ENCODE measurements at places on chromosomes 2 and 18.
A peak's percentile ranks its signal among the peaks of the same experiment; 100 is the strongest.

DNA sequence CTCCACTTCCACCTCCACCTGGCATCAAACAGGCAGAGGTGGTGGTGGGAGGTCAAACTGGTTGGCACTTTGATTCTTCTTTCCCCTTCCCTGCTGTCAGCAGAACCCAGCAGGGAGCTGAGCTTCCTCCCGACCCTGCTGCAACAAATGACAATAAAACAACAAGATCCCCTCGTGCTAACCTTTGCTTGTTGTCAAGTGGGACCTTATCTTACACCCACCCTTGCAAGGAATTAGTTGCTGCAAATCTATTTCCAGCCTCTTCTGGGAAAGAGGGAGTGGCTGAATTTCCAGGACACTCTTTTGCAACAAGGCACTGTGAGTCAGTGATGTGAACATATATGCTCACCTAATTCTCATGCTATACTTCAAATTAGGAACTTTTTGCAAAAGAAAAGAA is 655.1 kb downstream of the DSC3 start:
- no peaks in the 10 kb centered on the region for H3K36me3 ChIP-seq
- no peaks in the 10 kb centered on the region for H3K4me1 ChIP-seq
- no peaks in the 10 kb centered on the region for H3K27me3 ChIP-seq
- H3K27ac ChIP-seq: no peak overlapping the region
- H3K4me3 ChIP-seq: no peak overlapping the region

GRCh38 chr2:84424152-84424551 is 34.9 kb downstream of the SUCLG1 start:
- no peak overlapping the region for H3K4me3 ChIP-seq
- no peaks in the 10 kb centered on the region for H3K27me3 ChIP-seq
- no peak for DNase-seq
- H3K4me1 ChIP-seq: no peaks in the 10 kb centered on the region

DNA sequence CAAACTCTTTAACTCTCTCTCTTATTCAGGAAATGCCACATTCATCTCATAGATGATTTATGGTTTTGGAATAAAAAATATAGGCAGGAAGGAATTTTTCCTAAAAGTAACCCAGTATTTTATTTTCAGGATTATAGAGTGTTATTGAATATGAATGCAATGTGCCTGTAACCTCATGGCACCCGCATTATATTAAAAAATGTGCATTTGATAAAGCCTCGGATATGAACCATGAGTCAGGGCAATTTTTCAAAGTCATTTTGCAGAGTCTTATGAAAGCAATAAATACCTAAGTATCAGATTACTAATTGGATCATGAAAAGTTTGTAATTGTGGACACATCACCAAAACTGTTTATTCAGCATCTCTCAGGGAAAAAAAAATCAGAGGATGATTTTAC is 573.8 kb downstream of the TSN start:
- no peaks in the 10 kb centered on the region for H3K4me1 ChIP-seq
- H3K27me3 ChIP-seq: no peaks in the 10 kb centered on the region
- no peak for DNase-seq
- no peak overlapping the region for H3K4me3 ChIP-seq
- H3K36me3 ChIP-seq: no peaks in the 10 kb centered on the region
- H3K27ac ChIP-seq: no peak overlapping the region

- no peaks in the 10 kb centered on the region for H3K27me3 ChIP-seq
- DNase-seq: no peak
- no peak overlapping the region for H3K4me3 ChIP-seq
- H3K36me3 ChIP-seq: no peaks in the 10 kb centered on the region
- H3K27ac ChIP-seq: no peak overlapping the region
Observed at GRCh38 chr2:48383036-48383435, 146.9 kb upstream of the STON1 start.

DNA sequence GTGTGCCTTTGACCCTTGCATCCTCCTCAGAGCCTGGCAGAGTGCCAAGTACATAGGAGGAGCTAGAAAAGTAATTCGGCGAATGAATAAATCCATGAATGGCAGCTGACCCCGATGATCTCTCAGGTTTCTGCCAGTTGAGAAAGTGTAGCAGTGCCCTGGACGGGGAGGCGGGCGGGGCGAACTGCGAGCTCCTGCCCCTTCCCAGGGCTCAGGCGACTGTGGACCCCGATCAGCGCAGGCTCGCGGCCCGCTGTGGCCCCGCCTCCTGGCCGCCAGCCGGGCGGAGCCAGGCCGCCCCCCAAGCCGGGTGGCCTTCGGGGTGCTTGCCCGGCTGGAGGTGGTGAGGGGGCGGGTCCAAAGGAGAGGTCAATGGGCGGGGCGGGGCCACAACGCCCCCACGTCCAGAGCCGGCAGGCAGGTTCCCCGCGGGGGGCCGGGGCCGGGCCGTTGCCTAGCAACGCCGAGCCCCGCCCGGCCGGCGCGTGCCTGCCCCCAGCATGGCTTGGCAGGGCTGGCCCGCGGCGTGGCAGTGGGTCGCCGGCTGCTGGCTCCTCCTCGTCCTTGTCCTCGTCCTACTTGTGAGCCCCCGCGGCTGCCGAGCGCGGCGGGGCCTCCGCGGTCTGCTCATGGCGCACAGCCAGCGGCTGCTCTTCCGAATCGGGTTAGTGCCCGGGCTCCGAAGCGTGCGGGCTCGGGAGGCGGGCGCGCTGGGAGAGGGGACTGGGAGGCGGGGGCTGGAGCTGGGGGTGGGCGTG is 30.6 kb upstream of the TMBIM1 start:
- no peaks in the 10 kb centered on the region for H3K36me3 ChIP-seq
- H3K27ac ChIP-seq: peak overlapping the region; percentile 81
- DNase-seq: peak; percentile 71
- no peaks in the 10 kb centered on the region for H3K27me3 ChIP-seq

- H3K27me3 ChIP-seq: no peaks in the 10 kb centered on the region
- no peak for DNase-seq
- no peak overlapping the region for H3K4me3 ChIP-seq
- no peak overlapping the region for H3K27ac ChIP-seq
Observed at GRCh38 chr2:105723431-105723830, 21.3 kb upstream of the NCK2 start.

DNA sequence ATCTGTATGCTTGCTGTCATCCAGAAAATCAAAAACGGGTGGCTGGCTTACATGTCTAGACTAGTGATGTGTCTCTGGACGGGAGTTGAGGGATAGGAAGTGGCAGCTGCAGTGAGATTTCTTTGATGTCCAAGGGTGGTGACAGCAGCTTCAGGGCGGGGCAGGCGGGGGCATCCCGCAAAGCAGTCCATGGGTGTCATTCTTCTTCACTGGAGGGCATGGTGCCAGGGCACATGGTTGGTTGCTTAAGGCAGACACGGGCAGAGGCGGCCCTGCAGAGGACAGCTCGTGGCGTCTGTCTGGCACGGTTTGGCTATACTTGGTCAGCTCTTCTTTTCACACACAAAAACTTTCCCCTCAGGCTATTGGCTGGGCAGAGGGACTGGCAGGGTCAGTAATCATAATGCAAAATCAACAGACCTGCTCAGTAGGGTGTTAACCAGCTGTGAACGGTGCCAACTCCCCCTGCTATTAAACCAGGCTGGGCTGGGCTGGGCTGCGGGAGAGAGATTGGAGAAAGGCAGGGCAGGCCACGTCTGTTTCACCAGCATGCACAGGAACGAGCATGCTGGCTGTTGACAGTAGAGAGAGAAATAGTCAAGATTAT is 63.7 kb downstream of the COL4A3 start:
- H3K27ac ChIP-seq: no peak overlapping the region
- DNase-seq: peak; percentile 40
- no peaks in the 10 kb centered on the region for H3K27me3 ChIP-seq
- H3K4me1 ChIP-seq: peaks cover 9% of the 10 kb centered on the region

DNA sequence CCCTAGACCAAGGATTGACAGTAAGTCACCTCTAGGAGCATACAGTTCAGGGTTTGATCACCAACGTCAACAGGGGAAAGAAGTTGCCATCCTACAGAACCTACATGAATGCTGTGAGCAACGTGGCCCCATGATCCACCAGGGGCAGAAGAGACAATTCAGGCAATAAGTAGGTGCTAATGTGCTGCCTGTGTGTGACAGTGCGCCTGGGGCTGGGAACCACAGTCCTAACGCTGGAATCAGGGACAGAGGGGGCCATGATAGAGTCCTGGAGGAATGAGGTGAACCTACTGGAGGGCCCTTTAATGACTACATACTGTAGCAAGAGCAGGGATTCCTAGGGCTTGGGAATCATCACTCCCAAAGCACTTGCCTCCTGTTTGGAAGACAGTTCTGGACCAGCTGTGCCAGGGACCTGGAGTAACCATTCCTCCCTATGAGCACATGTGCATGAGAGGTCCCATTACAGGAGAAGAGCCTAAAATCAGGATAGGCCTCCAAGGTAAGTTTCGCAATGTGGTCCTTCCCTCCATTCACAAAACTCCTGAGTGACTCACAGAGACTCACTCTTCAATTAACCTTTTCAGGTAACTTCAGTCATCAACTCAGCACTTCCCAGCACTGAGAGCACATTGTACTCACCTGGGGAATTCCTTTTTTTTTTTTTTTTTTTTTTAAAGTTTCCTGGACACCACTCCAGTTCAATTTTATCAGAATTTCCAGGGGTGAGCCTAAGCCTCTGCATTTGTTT is 214.0 kb downstream of the TMEM163 start:
- H3K4me1 ChIP-seq: peaks cover 5% of the 10 kb centered on the region
- no peaks in the 10 kb centered on the region for H3K36me3 ChIP-seq
- peak; percentile 18 for DNase-seq
- no peak overlapping the region for H3K27ac ChIP-seq

GRCh38 chr2:74975016-74975415 is 16.6 kb downstream of the POLE4 start:
- H3K27me3 ChIP-seq: no peaks in the 10 kb centered on the region
- DNase-seq: no peak
- H3K4me3 ChIP-seq: no peak overlapping the region
- H3K36me3 ChIP-seq: no peaks in the 10 kb centered on the region
- no peak overlapping the region for H3K27ac ChIP-seq

DNA sequence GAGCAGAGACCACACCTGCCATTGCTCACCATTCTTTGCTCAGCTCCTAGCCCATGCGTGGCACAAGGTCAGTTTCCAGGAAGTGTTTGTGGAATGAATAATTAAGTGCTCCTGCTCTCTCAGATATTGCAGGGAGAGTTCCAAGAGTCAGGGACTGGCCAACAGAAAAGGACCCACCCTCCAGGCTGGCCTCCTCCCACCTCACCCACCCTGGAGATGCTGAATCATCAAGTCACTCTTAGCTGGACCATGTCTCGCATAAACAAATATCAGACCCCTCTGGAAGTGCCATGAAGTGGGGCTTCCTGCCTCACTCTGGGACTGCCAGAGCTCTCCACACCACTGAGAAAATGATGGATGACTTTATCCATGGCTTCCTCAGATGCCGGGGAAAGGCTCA is 256.0 kb downstream of the TNS1 start:
- no peaks in the 10 kb centered on the region for H3K4me1 ChIP-seq
- no peak overlapping the region for H3K27ac ChIP-seq
- no peaks in the 10 kb centered on the region for H3K36me3 ChIP-seq
- H3K4me3 ChIP-seq: no peak overlapping the region
- DNase-seq: no peak

DNA sequence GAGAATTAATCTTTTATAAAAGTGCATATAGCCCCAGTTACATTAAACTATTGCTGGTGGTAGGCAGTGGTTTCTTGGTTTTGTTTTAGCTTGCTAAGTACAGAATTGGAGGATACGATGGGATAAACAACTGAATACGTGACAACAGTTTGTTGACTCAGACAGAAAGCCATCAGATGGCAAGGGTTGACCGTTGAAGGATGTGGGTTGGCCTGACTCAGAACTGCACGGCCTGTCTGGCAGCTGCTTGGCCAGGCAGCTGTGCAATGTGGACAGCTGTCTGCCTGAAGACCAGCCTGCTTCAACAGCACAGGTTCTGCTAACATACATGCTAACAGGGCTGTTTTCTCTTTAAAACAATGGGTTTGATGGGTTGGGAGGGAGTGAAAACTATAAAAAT is 46.6 kb downstream of the PRKRA start:
- no peak for DNase-seq
- no peaks in the 10 kb centered on the region for H3K4me1 ChIP-seq
- no peak overlapping the region for H3K4me3 ChIP-seq
- H3K27ac ChIP-seq: no peak overlapping the region
- H3K27me3 ChIP-seq: no peaks in the 10 kb centered on the region

DNA sequence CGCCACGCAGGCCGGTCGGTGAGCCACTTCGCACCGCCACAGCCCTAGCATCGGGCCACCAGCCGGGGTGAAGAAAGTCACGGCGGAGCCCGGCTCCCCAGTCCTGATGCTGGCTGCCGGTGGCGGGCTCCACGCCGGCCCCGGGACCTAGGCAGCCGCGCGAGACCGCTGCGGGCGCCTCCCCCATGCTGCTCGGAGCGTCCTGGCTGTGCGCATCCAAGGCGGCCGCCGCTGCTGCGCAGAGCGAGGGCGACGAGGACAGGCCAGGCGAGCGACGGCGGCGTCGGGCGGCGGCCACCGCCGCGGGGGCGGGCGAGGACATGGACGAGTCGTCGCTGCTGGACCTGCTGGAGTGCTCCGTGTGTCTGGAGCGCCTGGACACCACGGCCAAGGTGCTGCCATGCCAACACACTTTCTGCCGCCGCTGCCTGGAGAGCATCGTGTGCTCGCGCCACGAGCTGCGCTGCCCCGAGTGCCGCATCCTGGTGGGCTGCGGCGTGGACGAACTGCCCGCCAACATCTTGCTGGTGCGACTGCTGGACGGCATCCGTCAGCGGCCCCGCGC is 433 bp downstream of the SH3RF3 start:
- H3K27me3 ChIP-seq: no peaks in the 10 kb centered on the region
- H3K4me3 ChIP-seq: no peak overlapping the region
- DNase-seq: no peak
- no peaks in the 10 kb centered on the region for H3K36me3 ChIP-seq

DNA sequence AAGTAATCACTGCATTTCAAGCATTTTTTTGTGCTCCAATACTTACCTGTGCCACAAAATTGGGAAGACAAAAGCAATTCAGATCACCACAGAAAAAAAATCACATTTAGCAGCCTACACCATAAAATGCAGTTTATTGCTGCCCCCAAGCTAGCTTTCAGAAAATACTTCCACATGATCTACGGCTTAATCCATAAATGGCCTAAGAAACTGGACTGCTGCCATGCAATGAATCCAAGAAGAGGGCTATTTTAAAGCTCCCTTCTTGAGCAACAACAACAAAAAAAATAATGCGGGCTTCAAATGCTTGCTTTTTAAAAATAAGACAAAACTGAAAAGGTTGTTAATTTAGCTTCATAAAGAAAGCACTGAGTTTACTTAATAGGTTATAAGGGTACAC is 272.3 kb downstream of the RAD51AP2 start:
- no peaks in the 10 kb centered on the region for H3K27me3 ChIP-seq
- H3K27ac ChIP-seq: no peak overlapping the region
- DNase-seq: no peak
- H3K4me1 ChIP-seq: no peaks in the 10 kb centered on the region
- H3K4me3 ChIP-seq: no peak overlapping the region

GRCh38 chr2:203756161-203756560 is 49.7 kb downstream of the CD28 start:
- no peaks in the 10 kb centered on the region for H3K36me3 ChIP-seq
- H3K4me1 ChIP-seq: no peaks in the 10 kb centered on the region
- no peak for DNase-seq

DNA sequence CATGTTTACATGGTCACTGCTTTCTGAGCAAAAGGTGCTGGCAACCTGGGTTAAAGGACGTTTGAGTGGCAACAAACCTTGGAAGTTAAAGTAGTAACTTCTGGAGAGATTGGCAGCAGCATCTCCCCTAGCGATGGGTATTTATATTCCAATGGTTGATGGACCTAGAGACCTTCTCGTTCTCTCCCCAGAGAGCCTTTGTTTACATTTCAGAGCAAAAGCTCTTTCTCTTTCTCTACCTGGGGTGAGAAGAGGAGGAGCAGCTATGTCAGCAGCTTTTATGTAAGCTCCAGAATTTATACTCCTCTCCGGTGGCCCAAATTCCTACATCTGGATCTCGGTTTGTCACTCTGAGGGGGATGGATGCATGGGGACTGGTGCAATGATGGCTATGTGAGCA is 213.7 kb upstream of the ARL4C start:
- H3K4me1 ChIP-seq: no peaks in the 10 kb centered on the region
- H3K36me3 ChIP-seq: no peaks in the 10 kb centered on the region
- no peak overlapping the region for H3K27ac ChIP-seq

Measured in body of pancreas (tissue), 4 donors.